Activated naive CD8-positive, alpha-beta T cell treated with anti-CD3 and anti-CD28 coated beads for 36 hours (primary cell): ENCODE measurements at places on chromosomes 5 and 9. TPM values are rescaled to one million over a fixed set of nuclear protein-coding genes. Genes with fewer than 3 reads are reported as not detected.

IFNW1 gene
- total RNA-seq, result 0.10 TPM

- no peaks in the 10 kb centered on the region for H3K36me3 ChIP-seq
- DNase-seq, result peak; percentile 57
- peaks cover 68% of the 10 kb centered on the region for H3K27me3 ChIP-seq
- H3K27ac ChIP-seq, result no peak overlapping the region
Measured at GRCh38 chr9:71446473-71447411, 321.6 kb downstream of the CEMIP2 start.

SCGB3A2 gene
- total RNA-seq, result not detected

DNA sequence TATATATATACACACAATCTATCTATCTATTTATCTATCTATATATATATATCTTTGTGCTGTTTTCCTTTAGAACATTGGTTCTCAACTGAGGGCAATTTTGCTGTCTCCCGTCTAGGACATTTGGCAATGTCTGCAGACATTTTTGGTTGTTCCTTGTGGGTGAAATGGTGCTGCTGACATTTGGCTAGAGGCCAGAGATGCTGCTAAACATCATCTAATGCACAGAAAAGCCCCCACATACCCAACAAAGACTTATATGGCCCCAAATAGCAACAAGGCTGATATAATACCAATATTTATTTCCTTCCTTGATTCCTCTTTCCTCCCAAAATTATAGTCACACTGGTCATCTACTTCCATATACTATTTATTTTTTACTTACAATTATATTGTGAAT, 197.5 kb downstream of the TRPM3 start:
- H3K36me3 ChIP-seq, result no peaks in the 10 kb centered on the region
- no peak for DNase-seq
- no peak overlapping the region for H3K4me3 ChIP-seq
- no peaks in the 10 kb centered on the region for H3K4me1 ChIP-seq

DRD1 gene
- total RNA-seq, result not detected

DNA sequence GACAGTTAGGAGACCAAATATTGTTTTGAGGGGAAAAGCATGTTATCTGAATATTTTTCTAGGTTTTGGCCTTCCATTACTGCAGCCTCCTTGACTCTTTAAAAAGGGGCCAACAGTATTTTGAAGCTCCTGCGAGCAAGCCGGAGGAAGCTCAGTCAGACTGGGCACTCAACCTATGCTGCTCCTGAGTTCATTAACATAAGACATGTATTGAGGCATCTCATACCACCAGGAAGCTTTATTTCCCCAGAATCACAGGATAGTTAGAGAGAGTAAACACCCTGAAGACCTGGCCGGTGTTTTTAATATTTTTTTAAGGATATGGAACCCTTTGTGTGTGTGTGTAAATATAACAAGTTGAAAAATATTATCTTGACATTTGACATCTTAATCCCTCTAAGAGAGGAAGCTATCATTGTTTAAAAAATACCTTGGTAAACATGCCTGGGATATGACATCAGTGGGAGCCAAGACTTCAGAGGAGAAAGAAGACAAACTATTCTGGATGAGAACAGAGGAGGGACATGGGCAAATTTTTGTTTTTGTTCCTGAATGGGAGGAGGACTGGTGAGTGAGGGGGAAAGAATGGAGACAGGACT, 139.3 kb upstream of the SLIT3 start:
- H3K27ac ChIP-seq, result no peak overlapping the region
- no peaks in the 10 kb centered on the region for H3K36me3 ChIP-seq
- DNase-seq, result no peak
- H3K4me3 ChIP-seq, result no peak overlapping the region

PLAC8L1 gene
- not detected for total RNA-seq
